PC-9 (cell line): ENCODE measurements at places on chromosomes 2 and 18. TPM values are rescaled to one million over a fixed set of nuclear protein-coding genes. Genes with fewer than 3 reads are reported as not detected.

AGPS gene
- 101 and 107 TPM in 2 replicates for total RNA-seq

SLC16A14 gene
- total RNA-seq = 0.57 and 1.4 TPM in 2 replicates

ALPP gene
- total RNA-seq = 47.5 and 57.8 TPM in 2 replicates

TCF23 gene
- total RNA-seq = not detected in 2 replicates

VWC2L gene
- not detected in 2 replicates for total RNA-seq

IL1R2 gene
- total RNA-seq = 3.3 and 3.8 TPM in 2 replicates

RAB17 gene
- total RNA-seq = 86.3 and 88.1 TPM in 2 replicates

MBP gene
- total RNA-seq = 37.9 and 44.4 TPM in 2 replicates

DNA sequence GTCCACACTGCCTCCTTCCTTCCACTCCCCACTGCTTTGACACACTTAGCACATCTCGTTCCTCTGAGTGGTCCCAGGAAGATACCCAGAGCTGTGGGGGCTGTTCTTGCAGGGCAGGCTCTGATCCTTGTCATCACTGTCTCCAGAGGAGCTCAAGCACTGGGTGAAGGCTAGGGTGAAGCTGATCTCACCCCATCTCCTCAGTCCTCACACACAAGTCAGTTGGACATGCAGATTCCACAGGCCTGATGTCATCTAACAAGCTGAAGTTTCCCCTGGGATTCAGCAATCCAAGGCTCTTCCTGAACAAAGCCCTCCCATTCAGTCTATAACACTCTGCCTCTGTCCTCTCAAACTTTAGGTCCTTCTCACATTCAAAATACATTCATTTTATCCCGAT, 90.6 kb upstream of the RAB6C start:
- no peak for DNase-seq

DNA sequence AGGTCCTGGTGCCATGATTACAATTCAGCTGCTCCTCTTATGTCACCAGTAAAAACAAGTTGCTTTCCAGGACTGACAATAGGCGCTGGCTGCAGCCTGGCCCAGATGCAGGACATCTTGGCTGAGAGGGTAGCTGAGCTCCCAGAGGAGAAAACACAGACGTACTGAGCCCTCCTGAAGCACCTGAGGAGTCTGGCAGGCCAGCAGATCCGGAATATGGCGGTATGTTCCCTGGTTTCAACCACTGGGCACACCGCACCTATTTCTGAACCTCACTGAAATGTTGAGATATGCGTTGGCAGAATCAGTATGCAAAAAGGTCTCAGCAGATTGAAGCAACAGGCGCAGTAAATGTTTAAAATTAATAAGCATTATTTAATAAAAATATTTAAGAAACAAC, 73.1 kb upstream of the BZW1 start:
- DNase-seq = no peak

DNA sequence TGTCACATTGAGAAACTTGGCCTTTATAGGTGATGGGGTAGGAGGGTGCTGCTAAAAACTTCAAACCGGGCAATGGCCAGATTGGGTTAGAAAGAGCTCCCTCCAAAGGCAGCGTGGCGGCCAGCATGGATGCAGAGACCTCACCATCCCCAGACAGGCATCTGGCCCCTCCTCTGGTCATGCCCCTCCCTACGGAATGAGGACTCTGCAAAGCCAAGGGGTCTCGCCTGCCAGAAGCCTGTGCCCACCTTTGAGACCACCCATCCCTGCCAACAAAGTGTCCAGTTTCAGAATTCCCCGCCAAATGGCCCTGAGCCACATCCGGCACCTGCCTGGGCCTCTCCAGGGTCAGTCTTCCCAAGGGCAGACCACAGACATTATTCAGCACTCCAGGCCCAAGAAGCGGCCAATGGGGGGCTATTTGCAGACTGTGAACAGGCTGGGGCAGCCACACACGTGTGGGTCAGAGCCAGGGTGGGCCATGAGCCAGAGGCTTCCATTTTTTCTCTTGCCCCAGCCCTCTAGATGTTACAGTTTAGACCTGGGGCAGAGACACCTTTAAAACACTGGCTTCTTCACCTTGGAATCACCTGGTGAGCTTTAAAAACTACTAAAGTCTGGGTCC, 4.2 kb upstream of the ATP6V1B1 start:
- no peak for DNase-seq

DNA sequence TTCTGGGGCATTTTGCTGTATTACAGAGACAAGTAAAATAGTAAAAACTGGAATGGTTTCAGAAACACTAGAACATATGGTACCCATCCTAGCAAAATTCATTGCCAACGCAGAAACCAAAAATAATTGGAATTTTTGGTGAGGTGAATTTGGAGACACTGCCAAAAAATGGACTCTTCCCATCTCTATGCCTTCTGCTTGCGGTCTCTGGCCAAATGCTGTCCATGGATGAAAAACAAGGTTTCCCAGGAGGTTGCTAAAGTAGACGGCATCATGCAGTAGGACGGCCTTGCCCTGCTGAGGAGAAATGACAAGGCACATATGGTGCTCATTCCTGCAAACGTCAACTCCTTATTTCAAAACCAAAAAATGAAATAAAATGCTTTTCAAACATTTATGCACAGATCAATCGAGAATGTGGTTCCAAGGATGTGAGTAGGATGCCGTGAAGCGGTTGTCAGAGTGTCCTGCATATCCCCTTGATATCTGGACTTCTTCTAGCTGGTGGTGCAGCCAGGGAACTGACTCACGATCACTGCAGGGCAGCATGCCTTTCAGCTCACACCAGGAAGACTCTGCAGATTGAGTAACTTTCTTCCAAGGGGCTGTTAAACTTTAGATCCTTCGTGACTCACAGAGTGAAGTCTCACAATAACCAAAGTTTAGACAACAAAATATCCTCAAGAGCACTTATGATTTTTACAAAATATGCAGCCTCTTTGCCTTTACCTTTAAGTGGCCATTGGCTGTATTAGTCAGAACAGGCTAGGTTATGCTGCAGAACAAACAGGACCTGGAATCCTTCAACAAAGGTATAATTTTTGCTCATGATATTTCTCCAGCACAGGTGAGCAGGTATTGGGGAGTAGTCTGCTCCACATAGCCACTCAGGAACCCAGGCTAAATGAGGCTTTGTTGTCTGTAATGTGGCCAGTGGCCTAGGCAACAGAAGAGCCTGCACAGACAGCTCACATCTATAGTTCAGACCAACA, 149.4 kb upstream of the NDUFV2 start:
- peak; percentile 64 for DNase-seq

DNA sequence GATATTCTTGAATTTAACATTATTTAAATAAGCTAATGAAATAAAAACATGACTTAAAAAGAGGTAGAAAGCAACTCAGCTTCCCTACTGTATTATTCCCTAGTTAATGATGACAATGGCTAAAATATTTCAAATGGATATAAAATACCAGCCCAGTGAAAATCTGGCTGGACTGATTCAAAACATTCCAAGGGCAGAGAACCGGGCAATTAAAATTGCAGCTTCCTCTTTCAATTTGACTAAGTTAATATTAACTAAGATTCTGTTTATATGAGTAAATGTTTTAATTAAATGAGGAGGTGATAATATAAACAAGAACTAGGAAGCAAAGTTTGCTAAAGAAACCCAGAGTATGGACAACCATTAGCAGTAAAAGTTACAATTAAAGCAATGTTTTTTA, 65.6 kb downstream of the RAPH1 start:
- DNase-seq = no peak

DNA sequence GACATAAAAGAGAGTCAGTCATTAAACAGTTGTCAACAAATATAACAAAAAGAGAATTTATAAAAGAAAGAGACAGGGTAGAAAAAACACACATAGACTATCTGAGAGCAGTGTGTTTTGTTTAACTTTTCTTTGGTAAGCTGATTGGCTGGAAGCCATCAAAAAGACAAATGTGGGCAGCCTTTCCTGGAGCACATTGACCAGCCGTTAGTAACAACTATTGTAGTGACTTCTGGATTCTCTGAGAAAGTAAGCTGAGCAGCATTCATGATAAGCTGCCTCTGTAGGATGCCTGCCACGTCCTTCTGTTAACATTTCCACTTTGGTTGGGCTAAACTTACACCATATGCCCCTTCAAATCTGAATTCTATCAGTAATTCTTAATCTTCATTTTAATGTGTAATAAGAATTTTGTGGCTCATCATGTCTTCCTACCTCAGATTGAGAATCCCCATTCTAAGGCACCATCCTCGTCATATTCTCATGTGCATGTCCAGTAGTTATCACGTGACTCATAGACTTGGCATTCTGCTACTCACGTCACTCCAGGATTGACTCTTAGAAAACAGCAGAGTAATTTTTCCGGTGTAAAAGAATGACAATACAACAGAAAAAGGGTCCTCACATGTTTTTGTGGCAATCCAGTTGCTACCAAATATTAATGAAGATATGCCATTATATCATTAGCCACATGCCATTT, 43.4 kb upstream of the DNAJC10 start:
- no peak for DNase-seq

DNA sequence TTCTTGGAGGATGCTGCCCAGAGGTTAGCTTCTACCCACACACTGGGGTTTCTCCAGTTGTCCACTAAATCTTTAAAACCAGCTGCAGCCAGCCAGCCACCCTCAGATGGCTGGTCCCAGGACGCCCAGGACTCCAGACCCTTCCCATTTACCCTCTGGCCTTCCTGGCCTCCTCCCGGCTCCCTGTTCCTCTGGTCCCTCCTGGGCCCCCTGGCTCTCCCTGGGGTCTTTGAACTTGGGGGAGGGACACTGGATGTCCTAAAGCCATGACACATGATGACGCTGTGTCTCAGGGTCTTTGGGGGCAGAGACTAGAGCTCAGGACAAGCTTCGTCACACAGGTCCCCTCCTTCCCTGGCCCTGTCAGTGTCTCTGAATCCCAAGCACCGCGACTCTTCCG, 201.1 kb upstream of the HDAC4 start:
- no peak for DNase-seq

- no peak for DNase-seq
These were observed 195.8 kb upstream of the SMAD2 start for GRCh38 chr18:48126240-48126639.

DNA sequence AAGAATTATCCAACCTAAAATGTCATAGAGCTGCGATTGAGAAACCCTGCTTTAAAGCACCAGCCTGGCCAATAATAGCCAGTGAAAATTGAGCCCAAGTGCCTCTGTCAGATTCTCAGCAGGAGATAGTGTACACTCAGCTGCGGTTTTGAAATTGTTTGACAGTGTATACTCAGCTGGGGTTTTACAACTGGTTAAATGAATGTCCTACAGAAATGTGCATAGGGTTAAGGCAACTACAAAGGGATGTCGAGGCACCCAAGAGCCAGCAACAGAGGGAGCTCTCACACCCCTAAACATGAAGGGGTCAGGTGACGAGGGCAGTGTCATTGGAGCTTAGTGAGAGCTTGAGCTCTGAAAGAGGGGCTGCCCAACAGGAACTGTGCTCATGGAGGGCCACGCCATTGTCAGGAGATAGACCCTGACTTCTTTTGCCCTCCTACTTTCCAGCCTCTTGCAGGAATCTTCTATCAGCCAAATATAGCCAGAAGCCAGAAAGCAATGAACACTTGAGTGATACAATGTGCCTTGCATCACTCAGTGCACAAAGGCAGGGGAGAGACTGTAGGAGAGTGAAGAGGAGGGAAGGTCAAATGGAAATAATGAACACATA, 15.1 kb downstream of the ACTG2 start:
- DNase-seq = peak; percentile 12

- no peak for DNase-seq
These were observed 19.0 kb upstream of the SAG start for GRCh38 chr2:233288663-233289062.

DNA sequence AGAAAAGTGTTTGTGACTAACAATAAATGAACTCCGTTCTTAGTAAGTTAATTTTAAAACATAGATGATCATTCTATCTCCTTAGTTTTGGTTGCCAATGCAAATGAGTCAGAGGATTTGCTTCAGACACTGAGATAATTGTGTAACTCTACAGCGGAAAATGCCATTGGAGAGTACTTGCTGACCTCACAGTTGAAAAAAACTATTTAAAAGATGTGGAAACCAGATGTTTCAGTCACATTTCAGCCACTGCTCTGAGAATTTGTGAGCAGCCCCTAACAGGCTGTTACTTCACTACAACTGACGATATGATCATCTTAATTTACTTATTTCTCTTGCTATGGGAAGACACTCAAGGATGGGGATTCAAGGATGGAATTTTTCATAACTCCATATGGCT, at the start of gene TNFAIP6:
TNFAIP6 (plus strand) TSS at position 234 of the 400 bp plus-strand sequence; CDS start at position 309, 75 bp downstream.
- DNase-seq = no peak
